ENCODE measurements at places on chromosomes 2 and 18.

DNA sequence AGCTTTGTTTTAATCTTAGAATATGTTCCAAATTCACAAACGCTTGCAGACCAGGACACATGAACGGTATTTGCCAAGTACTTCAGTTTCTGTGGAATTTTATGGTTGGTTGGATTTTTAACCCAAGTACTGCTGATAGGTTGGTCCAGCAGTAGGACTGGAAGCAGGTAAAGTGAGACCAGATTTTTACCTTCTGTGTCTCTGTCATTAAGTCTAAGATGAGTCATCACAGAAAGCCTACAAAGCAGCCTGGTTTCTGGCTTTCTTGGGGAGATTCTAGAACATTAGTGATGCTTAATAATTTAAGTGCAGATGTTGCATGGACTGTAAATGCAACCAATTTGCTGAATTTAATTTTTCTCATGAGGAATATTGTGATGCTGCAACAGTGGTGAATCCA is 100.5 kb downstream of the SCG2 start:
- no peak for DNase-seq

DNA sequence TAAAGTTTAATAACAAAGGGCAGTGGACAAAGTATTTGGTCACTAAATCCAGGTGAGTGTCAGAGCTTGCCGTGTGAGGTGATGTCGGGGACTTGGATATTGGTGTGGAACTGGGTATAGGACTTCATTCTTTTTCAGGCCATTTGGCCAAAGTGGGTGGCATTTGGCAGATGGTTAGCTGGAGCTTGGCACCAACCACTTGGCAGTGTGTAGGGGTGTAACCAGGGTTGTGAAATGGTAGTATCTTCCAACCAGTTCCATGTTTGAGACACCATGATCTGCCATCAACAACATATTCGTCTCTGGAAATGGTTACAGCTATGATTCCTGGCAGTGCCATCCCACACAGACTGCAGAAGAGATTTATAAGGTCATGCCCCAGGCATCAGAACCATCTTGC is 113.9 kb downstream of the CCDC85A start:
- DNase-seq: no peak

- DNase-seq: no peak
Observed at GRCh38 chr2:236959876-236960275, 125.8 kb upstream of the COPS8 start.

DNA sequence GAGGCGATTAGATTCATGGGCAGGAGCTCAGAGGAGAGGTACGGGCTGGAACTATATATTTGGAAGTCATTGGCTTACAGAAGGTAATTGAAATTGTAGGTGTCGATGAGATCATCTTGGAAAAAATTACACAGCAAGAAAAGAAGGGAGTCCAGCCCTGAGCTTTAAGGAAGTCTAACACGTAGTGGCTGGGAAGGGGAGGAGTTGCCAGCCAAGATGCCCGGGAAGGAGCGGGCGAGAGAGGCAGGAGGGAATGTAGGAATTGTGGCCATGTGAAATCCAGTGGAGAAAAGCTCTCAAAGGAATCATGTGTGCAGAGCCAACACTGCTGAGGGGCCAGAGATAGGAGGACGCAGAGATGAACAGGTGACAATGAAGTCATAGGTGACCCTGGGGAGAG is 25.6 kb upstream of the SCYGR1 start:
- no peak for DNase-seq

- peak; percentile 88 for DNase-seq
Observed at GRCh38 chr2:38115216-38116032, 39.5 kb upstream of the CYP1B1 start.

All from stimulated activated CD4-positive, alpha-beta T cell treated with anti-CD3 and anti-CD28 coated beads, Interleukin-2, amount 100 ng/mL, for 24 hours (primary cell).